Central memory CD4-positive, alpha-beta T cell (primary cell): ENCODE measurements at places on chromosomes 1 and 21.

- peak; percentile 75 for DNase-seq
Measured at GRCh38 chr1:226444901-226445300, 37.0 kb upstream of the PARP1 start.

GRCh38 chr1:183241471-183241870 is 55.4 kb downstream of the LAMC2 start:
- DNase-seq: no peak

DNA sequence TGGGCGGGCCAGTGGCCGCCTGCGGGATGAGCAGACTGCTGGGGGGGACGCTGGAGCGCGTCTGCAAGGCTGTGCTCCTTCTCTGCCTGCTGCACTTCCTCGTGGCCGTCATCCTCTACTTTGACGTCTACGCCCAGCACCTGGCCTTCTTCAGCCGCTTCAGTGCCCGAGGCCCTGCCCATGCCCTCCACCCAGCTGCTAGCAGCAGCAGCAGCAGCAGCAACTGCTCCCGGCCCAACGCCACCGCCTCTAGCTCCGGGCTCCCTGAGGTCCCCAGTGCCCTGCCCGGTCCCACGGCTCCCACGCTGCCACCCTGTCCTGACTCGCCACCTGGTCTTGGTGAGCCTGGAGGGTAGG is 2.1 kb downstream of the B4GALT2 start:
- DNase-seq: no peak

DNA sequence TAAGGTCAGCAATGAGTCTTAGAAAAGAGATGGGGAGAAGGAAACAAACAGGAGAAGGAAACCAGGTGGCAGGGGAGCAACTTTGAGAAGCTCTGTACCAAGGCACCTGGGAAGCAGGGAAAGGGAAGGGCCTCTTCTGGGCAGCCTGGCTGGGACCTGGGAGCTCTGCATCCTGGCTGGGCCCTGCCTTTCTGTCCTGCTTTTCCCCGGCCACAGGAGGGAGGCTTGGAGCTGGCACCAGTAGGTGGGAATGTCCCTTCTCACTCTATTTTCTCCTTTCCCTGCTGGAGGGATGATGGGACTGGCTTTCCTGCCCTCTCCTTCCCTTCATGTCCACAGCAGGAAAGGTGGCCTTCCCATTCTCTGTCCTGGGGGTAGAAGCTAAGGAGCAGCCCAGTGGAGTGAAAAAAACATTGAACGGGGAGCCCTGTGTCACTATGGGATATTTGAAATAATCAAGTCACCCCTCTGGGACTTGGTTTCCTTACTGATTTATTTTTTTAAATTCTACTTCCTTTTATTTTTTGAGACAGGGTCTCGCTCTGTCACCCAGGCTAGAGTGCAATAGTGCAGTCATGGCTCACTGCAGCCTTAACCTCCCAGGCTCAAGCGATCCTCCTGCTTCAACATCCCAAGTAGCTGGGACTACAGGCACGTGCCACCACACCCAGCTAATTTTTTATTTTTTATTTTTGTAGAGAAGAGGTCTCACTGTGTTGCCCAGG is 5.1 kb upstream of the NES start:
- no peak for DNase-seq

DNA sequence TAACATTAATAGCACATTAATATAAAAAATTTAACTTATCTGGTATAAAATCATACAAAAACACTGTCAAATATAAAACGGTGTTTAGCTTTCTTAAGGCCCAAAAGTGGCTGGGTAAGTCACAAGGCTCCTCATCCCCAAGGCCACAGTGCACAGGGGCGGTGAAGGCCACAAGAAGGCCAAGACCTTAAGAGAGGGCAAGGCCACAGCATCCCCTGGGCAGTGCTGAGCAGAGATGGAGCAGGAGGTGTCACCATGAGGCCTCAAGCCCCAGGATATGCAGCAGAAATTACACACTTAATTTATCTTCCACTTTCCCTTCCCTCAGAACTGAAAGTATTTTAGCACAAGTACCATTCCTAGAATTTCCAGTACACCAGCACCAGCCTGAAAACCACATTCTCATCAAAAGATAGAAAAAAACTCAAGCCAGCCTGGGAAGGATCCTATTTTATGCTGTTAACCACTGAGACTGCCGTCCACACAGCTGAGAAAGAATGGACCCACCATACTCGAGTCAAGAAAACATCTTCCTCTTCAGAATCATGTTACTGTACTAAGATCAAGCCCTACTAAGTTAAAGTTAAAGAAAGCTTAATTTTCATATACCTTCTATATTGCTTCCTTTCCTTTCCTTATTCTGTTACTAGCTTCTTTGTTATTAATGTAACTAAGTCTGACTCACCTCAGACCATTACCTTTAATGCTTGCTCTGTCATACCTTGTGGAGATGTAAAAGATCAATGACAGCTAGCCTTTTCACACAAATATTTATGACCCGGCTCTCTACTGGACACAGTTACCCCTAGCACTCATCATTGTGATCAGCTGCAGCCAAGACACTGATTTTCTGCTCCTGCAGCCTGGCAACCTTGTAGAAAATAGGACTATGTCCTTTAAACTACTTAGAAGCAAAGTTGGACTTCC is 26.4 kb upstream of the FMO1 start:
- no peak for DNase-seq

DNA sequence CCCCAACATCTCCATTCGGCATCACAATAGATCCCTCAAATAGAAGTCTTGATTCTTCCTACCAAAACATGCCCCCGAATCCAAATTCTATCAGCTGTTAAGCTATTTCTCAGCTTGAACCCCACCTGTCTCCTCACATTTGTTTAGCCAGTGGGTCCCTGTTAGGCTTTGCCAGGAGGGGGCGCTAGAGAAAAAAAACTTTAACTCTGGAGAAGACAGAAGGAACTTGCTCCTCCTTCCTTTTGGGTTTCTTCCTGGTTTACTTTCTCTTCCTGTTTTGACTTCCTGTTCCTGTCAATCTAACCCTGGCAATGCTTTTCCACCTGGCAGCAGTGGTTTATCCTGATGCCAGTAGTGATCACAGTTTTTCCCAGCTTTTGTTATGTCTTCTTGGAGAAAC is 95.6 kb upstream of the KCNK1 start:
- no peak for DNase-seq

DNA sequence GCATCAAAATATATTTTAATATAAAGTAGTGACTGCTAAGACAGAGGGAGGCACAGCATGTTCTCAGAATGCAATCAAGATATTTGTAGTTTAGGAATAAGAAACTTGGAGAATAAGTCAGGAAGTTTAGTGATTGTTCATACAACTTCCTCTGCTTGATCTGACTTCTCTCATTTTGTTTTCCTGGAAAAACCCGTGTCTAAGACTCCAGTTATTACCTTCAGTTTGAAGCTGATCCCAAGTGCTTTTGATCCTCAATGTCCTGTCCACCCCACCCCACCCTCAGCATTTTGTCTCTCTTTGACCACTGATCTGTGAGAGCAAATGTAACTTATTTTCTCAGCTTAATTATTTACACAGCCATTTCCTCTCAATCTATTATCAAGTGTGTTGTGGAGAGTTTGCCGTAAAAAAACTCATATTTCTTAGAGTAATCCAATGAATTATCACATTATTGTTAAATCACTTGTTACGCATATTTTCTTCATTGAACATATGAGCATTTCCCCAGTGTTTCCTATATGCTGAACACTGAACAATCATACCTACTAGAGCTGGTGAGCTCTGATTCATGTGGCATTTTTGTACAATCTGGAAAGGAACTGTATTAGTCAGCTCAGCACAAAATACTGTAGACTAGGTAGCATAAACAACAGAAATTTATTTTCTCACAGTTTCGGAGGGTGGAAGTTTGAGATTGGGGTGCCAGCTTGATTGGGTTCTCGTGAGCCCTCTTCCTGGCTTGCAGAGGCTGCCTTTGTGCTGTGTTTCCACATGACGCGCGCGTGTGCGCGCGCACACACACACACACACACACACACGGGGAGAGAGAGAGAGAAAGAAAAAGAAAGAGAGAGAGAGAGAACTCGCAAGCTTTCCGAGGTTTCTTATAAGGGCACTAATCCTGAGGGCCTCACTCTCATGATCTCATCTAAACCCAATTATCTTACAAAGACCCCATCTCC is 65.5 kb upstream of the DPYD start:
- DNase-seq: peak; percentile 7

- DNase-seq: no peak
Measured at GRCh38 chr1:37596182-37596667, 488 bp upstream of the GNL2 start.

DNA sequence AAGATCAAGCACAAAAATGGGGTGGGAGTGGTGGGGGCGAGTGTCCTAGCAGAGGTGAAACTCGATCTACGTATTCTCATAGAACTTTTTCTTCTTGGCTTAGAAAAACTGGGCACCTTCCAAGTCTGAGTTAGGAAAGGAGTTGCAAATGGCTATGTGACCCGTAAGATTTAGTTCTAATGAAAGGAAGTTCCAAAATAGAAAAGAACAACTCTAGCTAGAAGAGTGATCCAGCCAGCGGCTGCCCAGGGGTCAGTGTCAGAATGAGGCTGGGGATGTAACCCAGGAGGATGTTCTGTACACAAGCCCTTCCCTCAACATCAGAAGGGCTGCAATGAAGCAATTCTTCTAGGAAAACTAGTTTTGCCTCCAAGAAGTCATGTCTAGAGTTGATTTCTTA is 5.2 kb downstream of the MTARC1 start:
- no peak for DNase-seq

DNA sequence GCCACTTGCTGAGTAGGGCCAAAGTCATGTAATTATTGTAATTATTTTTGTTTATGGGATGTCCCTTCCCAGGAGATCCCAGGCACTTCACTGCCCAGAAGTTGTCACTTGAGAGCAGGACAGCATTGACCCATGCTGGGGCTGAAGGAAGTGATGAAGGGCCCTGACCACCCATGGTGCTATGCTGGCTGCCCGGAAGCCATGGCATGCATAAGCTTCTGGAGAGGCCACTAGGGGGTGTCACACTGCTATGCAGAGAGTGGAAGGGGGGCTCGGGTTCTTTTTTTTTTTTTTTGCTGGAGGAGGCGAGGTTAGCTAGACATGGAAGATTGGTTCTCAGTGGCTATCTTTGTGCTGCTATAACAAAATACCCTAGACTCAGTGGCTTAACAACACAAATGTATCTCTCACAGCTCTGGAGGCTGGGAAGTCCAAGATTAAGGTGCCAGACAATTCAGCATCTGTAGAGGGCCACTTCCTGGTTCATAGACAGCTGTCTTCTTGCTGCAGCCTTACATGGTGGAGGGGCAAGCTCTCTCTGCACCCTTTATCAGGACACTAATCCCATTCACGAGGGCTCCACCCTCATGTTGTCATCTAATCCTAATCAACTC is 84.9 kb downstream of the CNIH3 start:
- no peak for DNase-seq

- no peak for DNase-seq
Measured at GRCh38 chr1:89261926-89262515, 10.6 kb downstream of the GBP5 start.

DNA sequence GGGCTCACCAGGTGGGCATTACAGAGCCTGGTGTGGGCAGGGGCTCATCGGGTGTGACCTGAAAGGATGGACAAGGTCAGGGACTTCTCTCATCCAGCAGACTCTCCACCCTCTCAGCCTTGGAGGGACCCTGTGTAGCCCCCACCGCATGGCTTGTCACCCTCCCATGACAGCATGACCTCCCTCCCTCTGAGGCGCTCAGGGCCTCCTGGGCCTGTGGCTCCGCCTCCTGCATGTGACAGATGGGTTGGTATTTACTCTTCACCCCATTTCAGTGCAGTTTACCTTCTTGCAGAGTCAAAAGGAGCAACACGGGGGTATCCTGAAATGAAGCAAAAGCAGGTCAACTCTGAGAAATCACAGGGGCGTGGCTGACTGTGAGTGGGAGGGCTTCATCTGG is 298.6 kb upstream of the AJAP1 start:
- no peak for DNase-seq

GRCh38 chr1:46041974-46042373 is 90.5 kb downstream of the PIK3R3 start:
- no peak for DNase-seq

DNA sequence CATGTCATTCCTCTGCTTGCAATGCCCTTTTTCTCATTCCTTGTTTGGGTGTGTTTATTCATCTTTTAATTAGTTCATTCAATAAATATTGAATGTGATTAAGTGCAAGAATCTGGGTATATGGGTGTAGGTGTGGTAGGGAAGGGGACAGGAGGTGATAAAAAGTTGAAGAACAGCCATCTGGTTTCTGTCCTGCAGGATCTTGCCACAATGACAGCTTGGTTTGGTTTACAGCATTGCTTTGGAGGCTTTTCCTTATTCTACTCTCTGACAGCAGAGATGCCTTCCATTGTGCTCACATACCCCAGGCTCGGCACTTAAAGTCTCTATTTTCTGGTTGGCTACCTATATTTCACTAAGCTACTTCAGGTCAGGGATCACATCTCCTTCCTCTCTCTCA is 3.0 kb upstream of the REG4 start:
- no peak for DNase-seq

DNA sequence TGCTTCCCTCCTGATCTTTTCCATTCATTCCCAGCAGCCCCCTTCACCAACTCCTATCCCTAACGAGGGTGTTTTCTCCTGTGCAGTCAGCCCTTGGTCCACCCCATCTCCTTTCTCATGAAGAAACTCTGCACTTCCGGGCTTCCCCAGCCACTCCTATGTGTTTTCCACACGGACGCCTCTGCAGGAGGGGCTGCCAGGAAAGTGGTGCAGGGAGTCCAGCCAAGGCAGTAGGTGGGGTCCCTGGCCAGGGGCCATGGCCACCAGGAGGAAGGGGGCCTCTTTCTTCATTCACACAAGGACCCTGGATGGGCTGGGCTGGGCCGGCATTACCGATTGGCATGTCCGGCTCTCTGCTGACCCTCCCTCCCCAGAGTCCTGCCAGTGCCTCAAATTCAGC is 72.8 kb upstream of the EFHD2 start:
- DNase-seq: no peak

- no peak for DNase-seq
Measured at GRCh38 chr21:45021428-45022347, 52.7 kb upstream of the ADARB1 start.

GRCh38 chr21:29267666-29268065 is 31.1 kb upstream of the BACH1 start:
- no peak for DNase-seq

DNA sequence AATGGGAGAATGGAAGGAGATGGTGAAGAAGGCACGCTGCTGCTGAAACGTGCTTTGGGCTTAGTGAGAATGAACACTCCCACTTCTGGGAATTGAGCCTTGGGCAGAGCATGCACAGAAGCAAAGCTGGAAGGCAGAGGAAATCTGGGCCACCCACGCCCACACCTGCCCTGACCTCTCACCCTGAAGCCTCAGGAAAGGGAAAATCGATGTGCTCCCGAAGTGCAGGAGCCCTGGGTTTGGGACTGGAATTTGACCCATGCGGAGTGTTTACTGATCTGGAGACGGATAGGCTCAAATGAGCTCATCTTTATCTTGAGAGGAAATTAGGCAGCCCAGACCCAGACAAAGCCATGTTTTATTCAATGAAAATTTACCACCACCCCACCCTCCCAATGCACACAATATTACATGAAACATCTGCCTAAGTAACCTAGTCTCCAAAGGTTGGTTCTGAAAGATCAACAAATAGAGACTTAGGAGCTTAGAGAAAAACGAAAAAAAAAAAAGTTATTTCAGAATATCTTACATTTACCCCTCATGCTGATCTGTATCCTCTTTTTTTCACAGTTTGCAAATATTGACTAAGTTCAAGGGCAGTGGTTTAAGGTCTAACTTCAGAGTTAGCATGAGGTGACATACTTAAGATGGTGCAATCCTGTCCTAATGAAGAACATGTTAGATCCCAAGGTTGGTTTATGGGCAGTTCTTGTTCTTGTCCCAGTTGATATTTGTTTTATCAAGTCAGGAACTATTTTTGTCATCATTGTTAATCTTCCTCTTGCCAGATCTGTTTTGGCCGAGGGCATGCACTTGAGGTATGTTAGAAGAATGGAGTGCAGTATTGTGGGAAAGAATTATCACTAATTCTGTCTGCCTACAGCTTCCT is 63.0 kb downstream of the PROX1 start:
- DNase-seq: no peak
